NCI-H187 treated with DMSO at 0.1 percent for 48 hours (cell line): ENCODE measurements at places on chromosomes 5 and 9.

DNA sequence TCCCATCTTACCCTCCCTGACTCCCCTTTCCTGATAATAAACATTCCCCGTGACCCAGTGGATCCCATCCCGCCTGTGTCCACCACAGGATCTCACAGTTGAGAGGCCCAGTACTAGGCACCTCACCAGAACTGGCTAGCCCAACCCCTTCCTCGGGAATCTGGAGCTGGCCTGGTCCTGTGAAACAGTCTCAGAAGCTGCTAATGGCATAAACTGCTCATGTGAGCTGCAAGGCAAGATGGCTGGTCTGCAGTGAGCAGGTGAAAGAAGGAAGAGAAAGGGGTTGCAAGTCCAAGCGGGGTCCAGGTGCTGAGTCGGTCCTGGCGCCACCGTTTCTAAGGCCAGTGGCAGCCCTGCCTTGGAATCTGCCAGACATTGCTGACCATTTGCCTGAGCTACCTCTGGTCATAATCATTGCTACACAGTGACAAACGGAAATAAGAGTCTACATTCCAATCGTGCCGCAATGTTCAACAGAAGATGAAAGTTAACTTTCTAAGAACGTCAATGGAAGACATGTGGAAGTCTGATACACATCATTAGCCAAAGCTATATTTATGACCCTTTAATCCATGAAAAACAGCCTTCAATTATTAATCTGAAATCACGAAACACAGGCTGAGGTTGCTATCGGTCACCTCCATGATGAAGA is 33.7 kb downstream of the DNAH5 start:
- DNase-seq: no peak

- DNase-seq: no peak
Measured at GRCh38 chr5:125440905-125441304, 694.5 kb upstream of the ZNF608 start.

DNA sequence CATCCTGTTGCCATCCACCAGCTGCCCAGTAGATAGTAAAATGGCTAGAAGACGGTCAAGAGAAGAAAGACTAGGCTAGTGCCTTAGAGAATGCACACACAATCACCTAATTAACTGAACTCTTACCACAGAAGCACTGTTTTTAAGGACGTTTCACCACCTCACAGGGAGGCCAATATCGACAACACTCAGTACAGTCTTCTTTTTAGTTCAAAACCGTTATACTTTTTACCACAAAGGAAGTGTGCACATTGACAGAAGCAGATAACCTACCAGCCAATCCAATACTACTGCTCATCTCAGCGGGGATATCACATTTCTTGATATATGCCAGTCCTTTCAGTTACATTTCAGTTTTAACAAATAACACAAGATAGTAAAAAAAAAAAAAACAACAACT is 122.3 kb downstream of the GNAQ start:
- DNase-seq: no peak

GRCh38 chr9:95644377-95644776 is 127.6 kb upstream of the PTCH1 start:
- DNase-seq: no peak

DNA sequence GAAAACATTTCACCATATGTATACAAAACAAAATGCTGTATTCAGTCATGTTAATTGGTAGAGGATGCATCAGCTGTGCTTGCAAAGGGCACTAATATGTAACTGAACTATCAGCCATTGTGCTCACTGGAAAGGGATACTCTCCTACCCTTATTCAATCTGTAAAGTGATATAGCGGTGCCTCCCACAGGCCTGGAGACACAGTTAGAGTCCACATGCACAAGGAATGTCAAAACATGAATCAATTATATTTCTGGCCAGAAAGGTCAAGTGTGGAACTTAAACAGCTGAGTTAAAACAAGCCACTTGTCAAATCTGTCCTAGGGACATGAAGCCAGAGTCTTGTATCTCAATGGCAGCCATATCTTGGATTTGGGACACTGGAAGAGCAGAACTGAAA is 71.2 kb upstream of the IZUMO3 start:
- no peak for DNase-seq

GRCh38 chr5:81353189-81353588 is 40.7 kb downstream of the ACOT12 start:
- DNase-seq: no peak

GRCh38 chr5:169978714-169979113 is 1.6 kb downstream of the INSYN2B start:
- no peak for DNase-seq

GRCh38 chr5:66561256-66561990 is 34.8 kb upstream of the MAST4 start:
- no peak for DNase-seq

GRCh38 chr5:54673523-54674225 is 156.1 kb downstream of the SNX18 start:
- DNase-seq: no peak

GRCh38 chr5:16559702-16560101 is 57.1 kb downstream of the RETREG1 start:
- no peak for DNase-seq

- no peak for DNase-seq
Measured at GRCh38 chr5:6317116-6317798, 61.1 kb downstream of the MED10 start.

- no peak for DNase-seq
Measured at GRCh38 chr9:93619272-93619775, 42.9 kb downstream of the PHF2 start.

DNA sequence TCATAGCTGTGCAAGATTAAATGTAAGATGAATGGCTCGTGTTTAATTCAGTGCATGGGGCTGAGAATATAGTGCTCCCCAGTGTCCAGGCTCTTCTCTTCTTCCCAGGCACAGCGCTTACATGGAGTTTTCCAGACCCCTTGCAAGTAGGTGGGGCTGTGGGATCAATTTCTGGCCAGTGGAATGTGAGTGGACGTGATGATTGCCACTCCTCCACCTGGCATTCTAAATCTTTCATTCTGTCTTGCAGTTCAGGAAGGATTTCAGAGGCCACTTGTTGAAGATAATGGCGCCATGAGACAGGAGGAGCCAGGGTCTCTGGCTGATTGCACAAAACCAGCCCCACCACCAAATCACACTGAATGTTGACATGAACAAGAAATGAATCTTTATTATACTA is 7.2 kb upstream of the PIP5K1B start:
- DNase-seq: no peak

DNA sequence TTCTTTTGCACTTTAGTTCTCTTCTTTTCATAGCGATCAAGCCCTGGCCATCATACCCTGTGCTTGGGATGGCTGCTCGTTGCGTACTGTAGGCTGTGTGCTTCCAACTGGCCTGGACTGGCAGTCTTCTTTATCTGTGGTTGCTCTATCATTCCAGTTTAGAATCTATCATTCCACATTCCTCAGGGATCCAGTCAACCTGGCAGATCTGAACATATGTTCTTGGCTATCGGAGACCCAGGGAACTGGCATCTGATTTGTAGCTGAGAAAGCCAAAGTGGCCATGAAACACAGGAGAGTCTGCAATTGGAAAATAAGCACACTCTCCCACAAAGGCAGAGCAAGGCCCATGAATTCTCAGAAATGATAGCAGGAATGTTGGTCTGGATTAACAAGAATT is 22.6 kb upstream of the SLC46A2 start:
- no peak for DNase-seq

DNA sequence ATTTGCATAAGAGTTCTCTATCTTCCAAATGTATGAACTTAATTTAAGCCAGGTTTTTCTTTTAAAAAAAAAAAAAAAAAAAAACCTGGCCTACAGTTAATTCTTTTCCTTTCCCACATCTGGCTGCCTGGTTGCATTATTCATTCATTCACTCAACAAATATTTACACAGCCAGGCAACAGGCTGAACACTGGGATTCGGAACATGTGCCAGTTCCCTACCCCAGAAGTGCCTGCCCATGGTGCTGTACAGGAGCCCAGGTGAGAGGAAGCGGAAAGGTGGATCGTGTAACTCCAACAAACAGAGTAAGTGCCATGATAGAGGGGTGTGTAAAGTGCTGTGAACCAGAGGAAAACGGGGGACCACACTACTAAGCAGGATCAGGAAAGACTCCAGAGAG is 93.6 kb downstream of the CDK5RAP2 start:
- DNase-seq: no peak

DNA sequence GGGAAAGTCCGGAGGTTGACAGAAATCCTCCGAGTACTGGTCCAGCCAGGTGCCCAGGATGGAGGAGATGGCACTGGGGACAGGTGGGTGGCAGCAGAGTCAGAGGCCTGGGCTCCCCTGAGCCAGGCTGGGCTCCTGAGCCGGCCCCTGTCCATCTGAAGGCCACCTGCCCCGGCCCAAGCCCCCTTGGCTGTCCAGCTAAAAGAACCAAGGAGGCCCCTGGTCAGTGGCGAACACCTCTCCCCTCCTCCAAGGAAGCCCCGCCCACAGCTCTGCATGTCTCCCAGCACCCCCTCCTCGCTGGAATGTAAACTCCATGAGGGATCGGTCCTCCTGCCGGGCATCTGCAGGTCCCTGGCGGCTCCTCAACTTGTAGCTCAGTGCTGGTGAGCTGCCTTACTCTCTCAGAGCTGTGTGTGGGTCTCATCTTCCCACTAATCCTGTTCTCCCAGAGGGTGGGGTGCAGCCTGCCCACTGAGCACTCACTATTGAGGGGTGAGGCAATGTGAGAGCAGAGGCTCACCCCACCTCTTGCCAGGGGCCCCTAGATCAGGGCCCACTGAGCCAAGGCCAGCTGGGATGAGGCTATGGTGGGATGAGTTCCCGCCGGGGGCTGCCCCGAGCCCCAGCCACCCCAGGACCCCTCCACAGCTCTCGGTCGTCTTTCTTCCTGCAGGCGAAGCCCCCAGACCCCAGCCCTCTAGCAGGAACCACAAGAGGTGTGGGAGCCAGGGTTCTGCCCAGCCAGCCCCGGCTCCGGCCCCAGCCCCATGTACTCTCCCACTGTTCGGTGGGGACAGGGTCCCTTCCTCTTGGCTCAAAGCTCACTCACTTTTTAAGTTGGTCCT is 12.0 kb downstream of the RALGDS start:
- DNase-seq: no peak
